PC-3 (cell line): ENCODE measurements at places on chromosomes 6 and 20. TPM values are rescaled to one million over a fixed set of nuclear protein-coding genes. Genes with fewer than 3 reads are reported as not detected.

- no peak overlapping the region for H3K27ac ChIP-seq
These were observed 49.8 kb downstream of the ZDHHC14 start for GRCh38 chr6:157430834-157431233.

GRCh38 chr20:34222208-34222607 is 19.0 kb upstream of the ASIP start:
- H3K4me1 ChIP-seq, result peaks cover 4% of the 10 kb centered on the region
- no peaks in the 10 kb centered on the region for H3K27me3 ChIP-seq
- DNase-seq, result peak; percentile 47
- no peak overlapping the region for H3K27ac ChIP-seq

The PPP1R3G gene
- total RNA-seq, result 2.8 and 3.2 TPM in 2 replicates

DNA sequence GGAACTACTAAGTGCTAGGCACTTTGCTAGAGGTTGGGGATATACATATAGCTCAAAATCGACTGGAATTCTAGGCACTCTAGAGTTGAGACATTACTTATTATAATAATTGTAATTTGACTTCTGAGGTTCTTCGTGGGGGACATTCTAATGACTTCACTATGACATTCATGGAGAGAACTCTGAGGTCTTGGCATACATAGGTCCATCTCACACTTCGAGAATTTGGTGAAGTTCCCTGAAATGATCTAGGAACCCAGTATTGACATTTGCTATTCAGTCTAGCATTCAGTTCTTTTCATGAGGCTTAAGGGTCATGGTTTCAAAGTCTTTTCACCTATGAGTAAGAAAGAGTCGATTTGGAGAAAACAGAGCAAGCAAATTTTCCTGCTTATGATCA is 446.6 kb upstream of the JAG1 start:
- no peak overlapping the region for H3K27ac ChIP-seq
- no peak for DNase-seq
- peaks cover 25% of the 10 kb centered on the region for H3K4me1 ChIP-seq
- no peaks in the 10 kb centered on the region for H3K36me3 ChIP-seq

DNA sequence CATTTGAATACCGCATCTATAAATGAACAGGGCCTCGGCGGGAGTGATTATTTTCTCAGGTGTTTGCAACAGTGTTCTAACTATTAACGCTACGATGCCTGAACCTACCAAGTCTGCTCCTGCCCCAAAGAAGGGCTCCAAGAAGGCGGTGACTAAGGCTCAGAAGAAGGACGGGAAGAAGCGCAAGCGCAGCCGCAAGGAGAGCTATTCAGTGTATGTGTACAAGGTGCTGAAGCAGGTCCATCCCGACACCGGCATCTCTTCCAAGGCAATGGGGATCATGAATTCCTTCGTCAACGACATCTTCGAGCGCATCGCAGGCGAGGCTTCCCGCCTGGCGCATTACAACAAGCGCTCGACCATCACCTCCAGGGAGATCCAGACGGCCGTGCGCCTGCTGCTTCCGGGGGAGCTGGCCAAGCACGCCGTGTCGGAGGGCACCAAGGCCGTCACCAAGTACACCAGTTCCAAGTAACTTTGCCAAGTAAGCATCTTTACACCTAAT is 70.9 kb downstream of the HFE start:
- H3K27ac ChIP-seq, result peak overlapping the region; percentile 52
- no peaks in the 10 kb centered on the region for H3K27me3 ChIP-seq
- peak overlapping the region; percentile 91 for H3K4me3 ChIP-seq
- H3K4me1 ChIP-seq, result peaks cover 21% of the 10 kb centered on the region

The ZNF343 gene
- 7.7 and 8.2 TPM in 2 replicates for total RNA-seq
